ENCODE measurements at places on chromosomes 7 and 10.

DNA sequence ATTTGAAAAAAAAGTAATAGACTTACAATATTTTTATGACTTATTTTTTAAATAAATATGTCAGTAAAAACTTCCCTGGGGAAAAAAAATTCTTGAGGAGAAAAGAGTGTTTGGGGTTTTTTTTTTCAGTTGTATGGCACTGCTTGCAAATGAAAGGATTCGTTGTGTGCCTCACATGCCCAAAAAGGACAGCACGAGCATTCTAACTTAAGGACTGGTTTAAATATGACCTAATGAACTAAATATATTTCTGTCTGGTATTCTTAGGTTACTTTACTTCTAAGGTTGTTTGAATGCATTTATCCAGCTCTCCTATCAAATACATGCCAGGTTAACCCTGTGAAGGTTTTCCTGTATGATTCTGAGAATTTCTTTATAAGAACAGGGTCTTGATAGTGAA is 988 bp upstream of the CD36 start:
- no peak for DNase-seq

- DNase-seq: no peak
Observed at GRCh38 chr7:139748373-139748765, 29.4 kb downstream of the HIPK2 start.

GRCh38 chr7:1677206-1678080 is 7.4 kb downstream of the ELFN1 start:
- no peak for DNase-seq

- DNase-seq: peak; percentile 88
Observed at GRCh38 chr10:79038841-79039201, 29.9 kb upstream of the ZMIZ1 start.

- DNase-seq: no peak
Observed at GRCh38 chr7:55052081-55052480, 33.3 kb downstream of the EGFR start.

DNA sequence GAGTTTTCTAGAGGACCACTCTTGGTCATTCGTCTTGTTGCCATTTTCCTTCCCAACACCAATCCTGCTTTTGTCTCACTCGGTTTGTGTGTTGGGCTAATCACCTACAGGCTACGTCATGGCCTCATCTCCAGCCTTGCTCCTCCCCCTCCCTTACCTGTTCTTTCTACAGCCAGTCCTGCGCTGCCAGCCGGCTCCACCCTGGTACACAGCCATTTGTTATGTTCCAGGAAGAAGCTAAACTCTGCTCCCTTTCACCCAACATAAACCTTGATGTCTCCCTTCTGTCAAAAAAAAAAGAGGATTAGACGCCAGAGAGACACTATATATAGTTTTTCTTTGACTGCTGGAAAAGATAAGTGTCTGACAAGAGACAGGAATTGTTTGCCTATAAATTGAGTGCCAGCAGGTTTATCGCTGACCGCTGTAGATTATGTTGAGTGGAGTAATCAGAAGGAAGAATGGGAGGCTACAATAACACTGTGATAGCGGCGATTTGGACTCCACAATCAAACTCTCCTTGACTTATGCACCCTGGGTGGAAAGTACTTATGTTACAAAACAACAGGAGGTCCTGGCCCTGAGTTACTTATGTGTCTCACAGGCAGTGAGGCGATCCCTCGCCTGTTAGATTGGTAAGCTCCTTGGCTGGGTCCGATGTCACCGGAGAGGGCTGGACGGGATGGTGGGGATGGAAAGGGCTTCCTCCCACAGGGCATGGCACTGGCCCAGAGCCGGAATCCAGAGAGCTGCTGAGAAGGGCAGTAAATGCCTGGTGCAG is 171.3 kb upstream of the BMPER start:
- no peak for DNase-seq

GRCh38 chr10:60135020-60135419 is 228.7 kb upstream of the CCDC6 start:
- no peak for DNase-seq

- no peak for DNase-seq
Observed at GRCh38 chr7:46606761-46607160, 685.7 kb upstream of the IGFBP3 start.

DNA sequence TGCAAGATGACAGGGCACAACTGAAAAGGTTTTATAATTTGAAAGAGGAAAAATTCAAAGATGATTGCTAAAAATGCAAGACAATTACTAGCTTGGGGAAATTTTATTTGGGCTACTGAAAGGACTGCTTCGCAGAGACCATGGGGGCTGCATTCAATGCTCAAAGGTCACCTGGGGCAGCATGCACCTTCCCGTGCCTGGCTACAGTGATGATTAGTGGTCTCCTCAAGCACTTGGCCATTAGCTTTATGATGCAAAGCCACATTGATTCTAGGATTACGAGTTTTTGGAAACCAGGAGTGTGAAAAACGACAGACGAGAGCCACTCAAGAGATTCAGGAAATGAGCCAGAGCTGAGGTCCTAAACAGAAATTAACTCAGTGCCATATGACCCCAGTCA is 764.6 kb downstream of the PHTF2 start:
- peak; percentile 97 for DNase-seq

GRCh38 chr10:33237736-33238624 is 96.5 kb downstream of the NRP1 start:
- DNase-seq: no peak

DNA sequence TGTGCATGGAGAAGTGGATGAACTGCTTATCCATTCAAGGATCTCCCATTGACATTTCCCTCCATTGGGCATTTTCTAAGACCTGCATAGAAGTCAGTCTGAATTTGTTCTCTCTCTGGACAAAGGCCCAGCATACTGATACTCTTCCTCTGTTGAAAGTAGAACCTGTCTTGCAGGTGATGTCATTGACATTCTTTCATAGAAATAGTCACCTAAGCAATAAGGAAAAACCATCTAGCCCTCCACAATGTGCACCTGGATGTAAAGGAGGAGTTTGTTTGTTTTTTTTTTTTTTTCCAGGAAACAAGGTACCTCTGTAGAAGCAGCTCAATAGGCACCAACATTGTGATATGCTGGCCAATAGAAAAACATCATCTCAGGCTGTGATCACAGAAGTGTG is 150.4 kb downstream of the DPY19L1 start:
- DNase-seq: no peak

DNA sequence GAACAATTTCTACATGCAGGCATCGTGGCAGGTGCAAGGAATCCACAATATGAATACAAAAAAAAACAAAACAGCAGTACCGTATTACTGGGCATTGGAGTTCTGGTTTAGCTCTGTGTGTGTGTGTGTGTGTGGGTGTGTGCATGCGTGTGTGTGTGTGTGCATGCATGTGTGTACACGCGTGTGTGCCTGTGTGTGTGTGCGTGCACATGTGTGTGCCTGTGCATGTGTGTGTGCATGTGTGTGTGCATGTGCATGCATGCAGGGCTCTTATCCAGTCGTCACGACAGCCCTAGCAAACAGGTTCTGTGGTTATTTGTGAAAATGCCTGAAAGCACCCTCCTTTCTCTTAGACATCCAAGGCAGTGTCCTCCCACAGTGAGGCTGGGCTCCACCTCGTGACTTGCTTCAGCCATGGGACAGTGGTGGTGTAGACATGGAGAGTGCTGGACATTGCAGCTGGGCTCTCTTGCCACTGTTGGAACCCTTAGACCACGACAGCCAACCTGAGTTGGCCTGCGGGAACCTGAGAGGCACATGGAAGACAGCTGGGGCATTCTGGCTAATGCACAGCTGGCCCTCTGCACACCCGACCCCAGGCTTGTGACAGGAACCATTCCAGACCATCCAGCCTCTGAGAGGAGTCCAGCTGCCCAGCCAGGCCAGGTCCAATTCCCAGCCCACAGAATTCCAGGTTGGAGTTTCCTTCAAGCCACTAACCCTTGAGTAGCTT is 173.4 kb upstream of the SHH start:
- DNase-seq: no peak

GRCh38 chr10:123798856-123799255 is 92.8 kb downstream of the CPXM2 start:
- DNase-seq: no peak

DNA sequence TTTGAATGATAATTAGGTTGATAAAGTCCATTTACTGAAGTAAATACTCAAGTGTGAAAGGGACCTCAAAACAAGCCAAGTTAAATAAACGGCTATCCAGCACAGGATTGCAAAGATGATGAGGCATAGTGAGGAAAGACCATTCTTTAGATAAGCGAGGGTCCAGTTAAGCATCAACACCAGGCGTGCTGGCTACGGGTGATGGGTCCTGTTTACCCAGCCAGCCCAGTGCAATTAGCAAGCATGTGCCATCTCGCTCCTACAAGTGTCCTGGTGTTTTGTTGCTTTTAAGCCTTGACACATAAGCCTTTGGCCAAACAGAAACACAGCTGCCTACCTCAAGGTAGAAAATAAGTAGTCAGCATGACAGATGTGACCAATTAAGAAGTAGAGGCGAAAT is 7.1 kb downstream of the NEBL start:
- DNase-seq: peak; percentile 87

GRCh38 chr10:104049504-104050250 is 36.0 kb downstream of the COL17A1 start:
- DNase-seq: no peak

GRCh38 chr7:157805713-157806112 is 468.9 kb downstream of the DNAJB6 start:
- no peak for DNase-seq

DNA sequence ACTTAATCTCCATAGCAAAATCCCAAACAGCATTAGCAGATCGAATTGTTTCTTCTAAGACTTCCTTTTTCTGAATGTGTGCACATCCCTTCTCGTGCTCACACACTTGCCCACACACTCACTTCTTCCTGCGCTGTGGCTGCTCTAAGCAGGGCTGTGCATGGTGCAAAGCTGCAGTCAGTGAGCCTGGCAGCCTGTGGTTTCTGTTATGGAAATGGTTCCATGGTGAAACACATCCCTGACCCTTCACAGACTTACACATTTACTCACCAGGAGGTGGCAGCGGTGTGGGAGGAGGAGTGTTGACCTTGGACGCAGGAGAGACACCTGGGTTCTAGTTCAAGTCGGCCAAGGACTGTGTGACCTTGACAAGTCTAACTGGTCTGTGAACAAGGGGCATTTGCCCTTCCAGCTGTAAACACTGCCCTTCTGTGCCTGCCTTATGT is 24.9 kb downstream of the MTURN start:
- DNase-seq: no peak

GRCh38 chr7:135976312-135977006 is 700 bp downstream of the MTPN start:
- no peak for DNase-seq

DNA sequence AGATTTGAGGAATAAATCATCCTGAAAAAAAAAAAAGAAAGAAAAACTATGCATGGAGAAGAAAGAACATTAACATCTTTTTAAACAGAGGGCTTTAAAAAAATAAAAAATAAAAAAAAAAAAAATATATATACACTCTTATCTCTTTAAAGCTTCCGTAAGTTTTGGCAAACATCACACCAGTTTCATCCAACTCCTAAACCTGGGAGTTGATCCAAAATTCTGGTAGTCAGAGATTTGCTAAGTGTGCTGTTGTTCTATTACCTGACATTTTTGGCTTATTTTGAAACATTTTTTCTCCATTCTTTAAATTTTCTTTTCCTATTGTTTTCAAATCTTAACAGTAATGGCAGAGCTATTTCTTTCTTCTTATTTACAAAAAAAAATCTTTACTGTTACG is 273.1 kb downstream of the AGMO start:
- DNase-seq: no peak

DNA sequence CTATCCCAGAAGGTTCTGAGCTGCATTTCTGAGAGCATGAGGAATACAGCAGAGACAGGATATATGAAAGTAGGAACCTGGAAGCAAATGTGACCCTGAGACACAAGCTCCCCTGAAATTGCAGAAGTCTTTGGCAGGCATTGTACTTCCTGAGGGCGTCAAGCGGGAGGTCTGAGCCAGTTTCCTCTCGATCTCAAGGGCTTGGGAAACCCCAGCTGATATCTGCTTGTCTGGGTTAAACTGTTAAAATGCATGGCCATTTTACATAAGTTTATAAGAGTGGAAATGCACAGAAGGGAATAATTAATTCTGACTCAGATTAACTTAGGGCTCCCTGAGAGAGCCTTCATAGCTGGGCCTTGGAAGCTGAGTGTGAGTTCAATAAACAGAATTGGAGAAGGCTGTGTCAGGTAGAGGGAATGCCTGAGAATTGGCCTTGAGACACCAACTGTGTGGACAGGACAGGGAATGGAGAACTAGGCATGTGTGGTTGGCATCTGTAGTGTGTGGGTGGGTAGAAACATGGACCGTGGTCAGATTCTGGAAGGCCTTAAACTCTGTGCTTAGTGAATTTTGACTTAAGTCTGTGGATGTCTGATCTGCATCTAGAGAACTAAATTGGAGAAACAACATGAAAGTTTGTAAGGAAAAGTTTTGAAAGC is 53.3 kb downstream of the WIPF3 start:
- no peak for DNase-seq

DNA sequence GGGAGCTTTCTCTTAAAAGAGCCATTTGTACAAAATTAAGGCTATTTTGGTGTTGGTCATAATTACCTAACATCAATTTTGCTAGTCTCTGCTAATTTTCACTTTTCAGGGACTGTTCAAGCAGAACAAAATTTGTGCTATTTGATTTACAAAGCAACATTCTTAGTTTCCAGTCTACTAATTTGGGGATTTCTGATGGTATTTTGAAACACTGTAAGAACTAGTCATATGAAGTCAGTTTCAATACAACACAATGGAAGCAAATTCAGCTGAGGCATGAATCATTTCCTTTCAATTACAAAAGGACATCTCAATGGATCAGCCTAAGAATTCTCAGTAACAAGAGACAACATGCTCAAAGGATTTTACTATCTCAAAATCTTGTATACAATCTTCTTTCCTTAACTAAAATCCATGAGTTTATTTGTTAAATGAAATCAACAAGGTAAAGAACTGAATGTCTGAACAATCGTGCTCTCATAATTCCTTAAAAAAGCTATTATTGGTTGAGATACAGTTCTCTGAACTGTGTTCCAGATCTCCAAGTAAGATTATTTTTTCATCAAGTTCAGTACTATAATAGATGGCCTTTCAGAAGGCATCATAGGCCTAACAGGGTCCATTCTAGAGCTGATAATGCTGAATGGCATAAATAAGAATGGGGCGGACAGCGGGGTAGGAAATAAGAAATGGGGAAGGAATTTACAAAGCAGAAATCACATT is 144.6 kb downstream of the NRCAM start:
- DNase-seq: no peak

- DNase-seq: no peak
Observed at GRCh38 chr10:100043344-100043743, 33.6 kb upstream of the DNMBP start.

- DNase-seq: no peak
Observed at GRCh38 chr7:52592698-52593097, 442.7 kb upstream of the POM121L12 start.

- DNase-seq: no peak
Observed at GRCh38 chr7:30155481-30155880, 20.7 kb downstream of the MTURN start.

GRCh38 chr10:127195571-127196281 is 665 bp downstream of the INSYN2A start:
- DNase-seq: no peak

- DNase-seq: no peak
Observed at GRCh38 chr7:78542981-78543380, 744.4 kb downstream of the PHTF2 start.

GRCh38 chr10:84846658-84847316 is 518.4 kb downstream of the CCSER2 start:
- DNase-seq: no peak

Measured in NCI-H524 treated with DMSO at 0.1 percent for 48 hours (cell line).